CD4-positive, alpha-beta T cell treated with Interleukin-17A for 4 hours (primary cell): ENCODE measurements at places on chromosomes 13 and 19.
A peak's percentile ranks its signal among the peaks of the same experiment; 100 is the strongest.

- no peak for DNase-seq
These were observed 431.7 kb downstream of the EFNB2 start for GRCh38 chr13:106103779-106104178.

DNA sequence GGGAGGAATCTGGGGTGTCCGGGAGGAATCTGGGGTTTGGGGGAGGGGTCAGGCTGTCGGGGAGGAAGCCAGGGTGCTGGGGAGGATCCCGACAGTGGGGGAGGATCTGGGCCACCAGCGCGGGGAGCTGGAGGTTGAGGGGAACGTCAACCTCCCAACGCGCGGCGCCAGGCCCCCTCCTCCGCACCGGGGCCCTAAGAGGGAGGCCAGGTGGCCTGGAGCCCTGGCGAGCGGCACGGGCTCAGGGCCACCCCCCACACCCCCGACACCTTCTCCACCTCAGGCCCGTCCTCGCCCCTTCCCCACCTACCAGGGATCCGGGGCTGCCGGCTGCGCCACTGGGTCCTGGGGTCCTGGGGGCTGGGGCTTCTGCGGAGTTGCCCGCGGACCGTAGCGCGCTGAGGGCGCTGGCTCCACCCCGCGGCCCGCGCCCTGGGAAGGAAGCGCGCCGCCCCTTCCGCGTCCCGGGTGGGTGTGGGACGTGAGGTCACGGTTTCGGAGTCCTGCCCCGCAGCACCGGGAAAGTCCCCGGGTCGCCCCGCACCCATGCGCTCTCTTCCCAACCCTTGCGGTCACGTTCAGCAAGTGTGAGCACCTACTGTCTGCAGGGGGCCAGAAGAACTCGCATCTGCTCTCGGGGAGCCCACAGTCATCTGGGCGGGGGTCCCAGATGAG is at the start of gene TICAM1:
TSS of gene TICAM1 (minus strand) at position 409 of the 675 bp plus-strand sequence. CDS start 13,335 bp downstream, outside the sequence.
- DNase-seq = peak; percentile 83

DNA sequence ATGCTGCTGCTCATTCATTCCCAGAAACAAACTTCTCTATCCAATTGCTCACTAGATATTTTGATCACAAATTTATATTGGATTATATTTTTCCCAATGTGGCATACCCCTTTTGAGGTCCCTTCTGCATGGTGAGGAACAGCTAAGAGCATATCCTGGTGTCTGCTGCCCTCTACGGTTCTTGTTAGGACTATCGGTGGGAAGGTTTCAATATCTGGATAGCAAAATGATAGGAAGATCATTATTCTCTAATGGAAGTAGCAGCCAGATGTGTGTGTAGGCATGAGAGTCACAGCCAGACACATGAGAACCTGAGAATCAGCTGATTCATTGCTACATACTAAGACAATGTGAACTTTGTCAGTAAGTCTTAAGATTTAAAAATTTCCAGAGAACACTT is 1422.4 kb upstream of the MIR17HG start:
- no peak for DNase-seq

- no peak for DNase-seq
These were observed 25.9 kb downstream of the LATS2 start for GRCh38 chr13:21035498-21035897.

DNA sequence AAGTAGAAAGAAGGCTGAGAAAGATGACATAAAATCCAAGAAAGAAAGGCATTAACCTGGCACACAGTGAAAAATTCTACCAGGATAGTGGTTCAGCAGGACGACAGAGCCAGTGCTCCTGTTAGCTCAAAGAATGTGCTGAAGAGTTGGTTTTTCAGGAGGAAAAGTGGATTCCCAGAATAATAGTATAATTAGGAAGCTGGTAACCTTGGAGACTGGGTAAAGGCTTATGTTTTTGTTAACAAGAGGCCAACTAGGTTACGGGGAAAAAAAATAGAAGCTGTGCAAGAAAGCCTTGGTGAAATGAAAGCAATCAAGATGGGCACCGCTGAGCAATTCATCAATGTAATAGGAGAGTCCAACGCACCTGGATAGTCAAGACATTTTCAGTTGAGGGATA is 54.7 kb downstream of the SLC15A1 start:
- no peak for DNase-seq

DNA sequence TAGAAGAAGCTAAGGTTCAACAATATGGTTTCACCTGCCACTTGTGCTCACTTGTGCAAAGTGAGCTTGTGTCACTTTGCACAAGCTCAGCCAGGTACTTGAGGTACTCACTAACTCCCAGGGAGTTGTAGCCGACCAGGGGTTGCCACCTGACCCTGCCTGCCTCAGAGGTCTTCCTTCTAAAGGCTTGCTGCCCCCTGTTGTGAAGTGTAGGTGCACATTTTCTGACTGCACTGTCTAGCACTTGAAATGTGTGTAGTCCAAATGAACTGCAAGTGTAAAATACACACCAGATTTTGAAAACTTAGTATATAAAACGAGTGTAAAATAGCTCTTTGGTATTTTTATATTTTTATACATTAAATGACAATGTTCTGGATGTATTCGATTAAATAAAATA is 230.8 kb downstream of the DLEU7 start:
- no peak for DNase-seq

- no peak for DNase-seq
These were observed 11.5 kb upstream of the GAS6 start for GRCh38 chr13:113875429-113875815.

DNA sequence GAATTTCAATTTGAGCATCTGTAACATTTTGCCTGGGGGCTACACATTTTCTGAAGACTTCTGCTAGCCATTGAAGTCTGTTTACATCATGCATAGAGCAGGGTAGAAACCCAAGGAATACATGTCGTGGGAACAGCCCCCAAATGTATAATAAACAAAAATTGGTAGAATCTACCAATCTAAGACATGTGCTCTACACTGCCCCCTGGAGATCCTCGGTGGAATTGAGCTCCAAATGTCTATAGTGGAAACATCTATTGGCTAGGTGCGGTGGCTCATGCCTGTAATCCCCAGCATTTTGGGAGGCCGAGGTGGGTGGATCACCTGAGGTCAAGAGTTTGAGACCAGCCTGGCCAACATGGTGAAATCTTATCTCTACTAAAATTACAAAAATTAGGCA is 57.3 kb downstream of the MBD3L2B start:
- peak; percentile 64 for DNase-seq

GRCh38 chr19:49150106-49150943 is 4.9 kb downstream of the HRC start:
- peak; percentile 70 for DNase-seq

GRCh38 chr13:45370922-45371406 is 30.0 kb upstream of the TPT1 start:
- peak; percentile 74 for DNase-seq

- no peak for DNase-seq
These were observed 2.2 kb upstream of the CERS1 start for GRCh38 chr19:18898081-18898606.

GRCh38 chr19:310781-311496 is 19.7 kb upstream of the PLPP2 start:
- no peak for DNase-seq

DNA sequence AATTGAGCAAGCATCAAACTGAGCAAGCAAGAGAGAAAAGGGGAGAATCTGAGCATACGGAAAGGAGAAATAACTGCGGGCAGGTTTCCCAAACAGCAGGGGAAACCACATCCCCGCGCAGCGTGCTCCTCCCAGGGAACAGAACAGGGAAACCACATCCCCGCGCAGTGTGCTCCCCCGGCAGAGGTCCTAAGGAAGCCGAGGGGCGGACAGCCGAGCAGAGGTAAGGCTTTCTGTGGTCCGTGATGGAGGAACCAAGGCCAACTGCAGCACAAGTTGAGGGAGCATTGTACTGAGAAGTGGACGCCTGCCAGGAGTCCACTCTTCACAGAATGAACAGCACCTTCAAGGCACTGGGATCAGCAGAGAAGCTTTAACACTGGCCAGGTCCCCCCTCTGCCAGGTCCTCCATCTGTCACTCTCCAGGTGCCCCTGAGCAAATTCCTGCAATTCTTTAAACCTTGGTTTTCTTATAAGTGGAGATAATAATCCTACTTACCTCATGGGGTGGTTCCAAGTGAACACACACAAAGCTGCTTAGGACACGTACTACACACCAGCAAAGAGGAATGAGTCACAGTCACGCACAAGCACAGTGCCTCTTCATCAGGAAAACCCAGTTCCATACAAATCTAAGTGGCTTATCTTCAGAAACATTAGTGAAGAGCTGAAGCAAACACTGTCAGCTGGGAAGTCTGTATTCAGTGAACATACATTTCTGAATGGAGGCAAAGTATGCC is 23.0 kb upstream of the LAMP1 start:
- DNase-seq = no peak

DNA sequence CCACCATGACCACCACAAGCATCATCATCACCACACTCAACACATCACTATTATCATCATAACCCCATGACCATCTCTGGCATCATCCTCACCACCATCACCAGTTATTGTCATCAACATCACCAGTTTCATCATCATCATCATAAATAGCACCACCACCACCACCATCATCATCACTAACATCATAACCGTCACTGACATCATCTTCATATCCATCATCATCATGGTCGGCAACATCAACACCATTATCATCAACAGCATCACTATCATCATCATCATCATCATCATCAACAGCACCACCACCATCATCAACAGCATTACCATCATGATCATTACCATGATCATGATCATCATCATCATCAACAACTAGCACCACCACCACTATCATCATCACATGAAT is 67.2 kb downstream of the MBD3L1 start:
- DNase-seq = no peak

- no peak for DNase-seq
These were observed 4.9 kb downstream of the DIRAS1 start for GRCh38 chr19:2716275-2716650.

GRCh38 chr13:33722216-33722915 is 95.6 kb upstream of the RFC3 start:
- DNase-seq = no peak

- DNase-seq = no peak
These were observed 2.9 kb downstream of the SUPT5H start for GRCh38 chr19:39448271-39448670.

DNA sequence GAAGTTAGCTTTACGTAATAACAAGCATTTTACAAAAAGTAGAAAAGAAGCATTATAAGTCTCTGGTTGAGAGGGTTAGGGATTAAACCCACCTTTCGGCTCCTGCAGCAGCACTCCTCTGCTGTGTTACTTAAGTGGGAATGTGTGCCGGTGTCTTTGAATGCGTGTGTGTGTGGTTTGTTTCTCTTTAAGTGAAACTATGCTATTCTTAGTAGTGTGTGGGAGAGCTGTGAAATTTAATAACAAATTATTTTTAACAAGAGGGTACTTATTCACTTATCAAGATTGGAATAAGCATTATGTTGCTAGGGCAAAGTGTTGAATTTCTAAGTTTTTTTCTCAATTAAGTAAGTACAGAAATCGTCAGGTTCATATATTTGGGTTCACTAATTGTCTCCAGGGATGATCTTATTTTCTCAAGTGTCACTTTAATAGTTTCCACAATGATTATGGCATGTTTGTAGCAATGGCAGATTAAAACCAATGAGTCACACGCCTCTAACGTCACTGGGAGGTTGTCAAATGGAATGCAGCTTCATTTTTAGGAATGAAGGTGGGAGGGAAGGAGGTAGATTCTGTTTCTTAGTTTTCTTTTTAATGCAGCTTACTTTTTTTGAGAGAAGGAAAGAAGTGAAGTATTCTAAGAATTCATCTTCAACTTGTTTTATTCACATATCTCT is 151.3 kb downstream of the LMO7 start:
- no peak for DNase-seq

GRCh38 chr13:108961542-108962125 is 332.2 kb downstream of the MYO16 start:
- DNase-seq = peak; percentile 4

DNA sequence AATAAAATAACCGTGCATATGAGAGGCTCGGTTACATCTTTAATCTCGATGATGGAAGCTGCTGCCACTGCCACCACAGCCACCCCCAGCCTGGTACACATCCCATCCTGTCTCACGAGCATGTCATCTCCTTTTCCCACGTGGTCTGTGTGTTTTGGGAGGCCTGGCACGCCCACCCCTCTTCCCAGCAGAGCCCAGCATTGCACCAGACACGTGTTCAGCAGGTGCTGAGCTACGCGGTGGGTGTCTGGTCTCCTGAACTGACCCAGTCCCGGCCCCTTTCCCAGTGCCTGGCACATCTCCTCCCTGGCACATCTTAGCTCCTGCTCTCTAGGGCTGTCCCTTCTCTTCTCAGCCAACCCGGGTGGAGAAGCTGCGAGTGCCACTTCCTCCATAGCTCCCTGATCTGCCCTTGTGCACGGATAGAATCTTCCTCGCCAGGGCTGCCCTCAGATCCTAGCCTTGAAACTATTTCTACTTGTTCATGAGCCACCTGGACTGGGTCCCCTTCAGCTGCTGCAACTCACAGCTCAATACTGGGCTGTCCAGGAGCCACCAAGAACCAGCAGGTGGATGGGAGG is 36.8 kb upstream of the ZNF536 start:
- no peak for DNase-seq

DNA sequence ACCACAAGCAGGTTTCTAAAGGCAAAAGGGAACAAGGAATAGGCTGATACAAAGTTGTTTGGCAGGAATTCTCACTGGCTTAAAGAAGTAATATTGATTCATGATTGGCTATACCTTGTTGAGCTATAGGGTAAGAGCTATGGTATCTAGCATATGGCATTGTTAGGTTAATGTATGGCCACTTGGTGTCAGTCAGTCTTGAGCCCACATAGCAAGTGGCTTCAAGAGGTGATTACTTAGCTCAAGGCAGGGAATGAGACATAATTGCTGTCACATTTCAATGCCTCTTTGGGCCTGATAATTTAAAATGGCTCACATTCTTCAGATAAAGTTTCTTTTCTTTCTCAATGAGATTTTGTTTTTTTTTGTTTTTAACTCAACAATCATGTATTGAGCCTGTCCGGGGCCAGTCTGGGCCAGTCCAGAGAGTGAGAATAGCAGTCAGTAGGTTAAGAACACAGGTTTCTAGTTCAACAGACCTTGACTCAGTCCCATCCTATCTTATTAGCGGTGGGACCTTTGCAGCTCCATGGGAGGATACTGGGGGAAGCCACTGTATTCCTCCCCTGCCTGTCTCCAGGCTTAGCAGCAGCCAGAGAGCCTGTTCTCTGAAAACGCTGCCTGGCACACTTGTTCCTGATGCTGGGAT is 45.8 kb upstream of the RCBTB2 start:
- DNase-seq = no peak

DNA sequence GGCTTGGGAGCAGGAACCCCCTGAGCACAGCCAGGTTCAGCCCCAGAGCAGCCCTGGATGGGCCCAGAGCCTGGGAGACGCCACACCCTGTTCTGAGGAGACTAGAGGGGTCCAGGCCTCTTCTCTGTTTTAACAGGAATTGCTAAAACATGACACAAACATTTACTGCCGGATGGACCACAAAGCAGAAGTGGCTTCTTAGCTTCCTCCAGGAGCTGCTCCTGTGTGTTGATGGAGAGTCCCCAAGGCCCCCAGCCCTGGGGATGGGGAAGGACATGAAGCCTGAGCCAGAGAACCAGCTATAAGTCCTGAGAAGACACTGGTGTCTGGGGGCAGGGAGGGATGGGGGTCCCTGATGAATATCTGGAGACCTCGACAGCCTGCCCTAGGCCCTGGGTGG is 14.6 kb downstream of the CEACAM3 start:
- no peak for DNase-seq

- DNase-seq = no peak
These were observed 886.7 kb upstream of the PCDH20 start for GRCh38 chr13:62302341-62302740.
